AG20443 (cell line): ENCODE measurements at places on chromosomes 6 and 20.

DNA sequence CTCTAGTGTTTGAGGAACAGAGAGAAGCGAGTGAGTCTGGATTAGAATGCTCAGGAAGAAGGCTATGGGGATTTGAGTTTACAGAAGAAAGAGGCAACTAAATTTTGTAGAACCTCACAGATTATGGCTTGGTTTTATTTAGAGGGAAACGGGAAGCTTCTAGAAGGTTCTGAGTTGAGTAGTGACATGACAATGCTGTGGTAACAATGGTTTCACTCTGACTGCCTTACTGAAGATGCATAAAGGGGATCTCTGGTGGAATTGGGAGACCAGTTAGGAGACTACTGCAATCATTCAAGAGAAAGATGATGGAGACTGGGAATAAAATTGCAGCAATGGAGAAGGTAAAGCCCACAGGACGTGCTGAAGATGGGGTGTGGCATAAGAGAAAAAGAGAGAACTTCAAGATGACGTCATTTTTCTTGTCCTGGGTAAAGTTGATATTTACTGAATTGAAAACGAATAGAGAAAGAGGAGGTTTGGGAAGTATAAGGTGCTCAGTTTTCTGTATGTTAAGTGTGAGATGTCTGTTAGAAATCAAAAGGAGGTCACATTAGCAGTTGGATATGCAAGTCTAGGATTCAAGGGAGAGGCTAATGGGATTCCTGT, 710.1 kb upstream of the NRSN1 start:
- DNase-seq, result no peak

DNA sequence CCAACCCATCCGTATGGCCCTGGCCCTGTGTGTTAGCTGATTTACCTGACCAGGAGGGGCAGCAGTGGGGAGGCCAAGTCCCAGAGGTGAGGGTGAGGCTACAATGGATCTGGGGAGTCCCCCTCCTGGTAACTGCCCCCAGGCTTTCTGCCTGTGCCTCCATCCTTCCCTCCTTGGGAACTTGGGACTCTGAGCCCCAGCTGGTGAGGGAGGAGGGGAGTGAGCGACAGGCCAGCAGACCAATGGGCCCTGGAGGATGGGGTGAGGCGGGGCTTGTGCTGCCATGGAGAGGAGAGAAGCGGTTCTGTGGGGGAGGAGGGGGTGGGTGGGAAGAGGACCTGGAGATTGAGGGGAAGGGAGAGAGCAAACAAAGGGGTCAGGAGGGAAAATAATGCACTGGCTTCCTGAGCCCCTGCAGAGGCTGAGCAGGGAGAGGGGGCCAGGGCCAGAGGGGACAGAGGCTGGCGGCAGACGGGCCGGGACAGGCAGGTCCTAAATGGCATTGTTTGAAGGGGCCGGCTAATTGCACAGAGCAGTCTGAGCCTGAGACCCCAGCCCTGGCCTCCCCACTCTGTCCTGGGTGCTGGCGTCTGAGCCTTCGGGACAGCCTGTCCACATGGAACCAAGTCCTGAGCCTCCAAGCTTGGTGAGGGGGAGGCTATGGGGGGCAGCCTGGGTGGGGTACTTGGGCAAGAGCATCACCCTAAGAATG, 17.5 kb downstream of the DNMT3B start:
- no peak for DNase-seq

DNA sequence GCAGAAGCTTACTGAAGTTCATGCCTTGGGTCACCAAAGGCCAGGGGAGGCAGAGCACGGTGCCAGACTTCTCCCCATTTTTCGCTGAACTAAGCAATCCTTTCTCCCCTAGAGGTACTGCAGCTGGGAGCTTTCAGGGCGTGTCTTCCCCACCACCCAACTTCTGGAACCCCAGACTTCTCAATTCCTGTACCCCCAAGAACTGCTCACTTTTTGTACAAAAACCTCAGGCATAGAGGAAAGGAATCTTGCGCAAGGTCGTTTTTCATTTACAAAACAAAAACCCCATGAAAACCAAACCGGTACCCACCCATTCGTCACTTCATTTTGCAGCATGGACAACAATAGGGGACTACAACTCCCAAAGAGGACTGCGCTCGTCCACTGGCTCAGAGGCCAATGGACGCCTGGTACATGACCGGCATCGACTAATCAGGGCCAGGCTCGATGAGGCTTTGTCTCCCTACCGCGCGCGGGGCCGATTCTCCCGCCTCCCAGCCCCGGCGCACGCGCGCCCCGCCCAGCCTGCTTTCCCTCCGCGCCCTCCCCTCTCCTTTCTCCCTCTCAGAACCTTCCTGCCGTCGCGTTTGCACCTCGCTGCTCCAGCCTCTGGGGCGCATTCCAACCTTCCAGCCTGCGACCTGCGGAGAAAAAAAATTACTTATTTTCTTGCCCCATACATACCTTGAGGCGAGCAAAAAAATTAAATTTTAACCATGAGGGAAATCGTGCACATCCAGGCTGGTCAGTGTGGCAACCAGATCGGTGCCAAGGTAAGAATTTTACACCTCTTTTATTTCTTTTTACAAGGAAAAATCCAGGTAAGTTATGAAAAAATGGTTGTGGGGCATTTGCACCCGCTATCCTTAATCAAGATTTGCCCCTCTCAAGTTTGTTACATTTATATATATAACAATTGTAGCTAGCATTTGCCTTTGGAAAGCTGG, at the start of gene TUBB:
TSS of gene TUBB (plus strand) at position 562 of the 947 bp plus-strand sequence. CDS start at position 717, 155 bp downstream.
- DNase-seq, result peak; percentile 93

DNA sequence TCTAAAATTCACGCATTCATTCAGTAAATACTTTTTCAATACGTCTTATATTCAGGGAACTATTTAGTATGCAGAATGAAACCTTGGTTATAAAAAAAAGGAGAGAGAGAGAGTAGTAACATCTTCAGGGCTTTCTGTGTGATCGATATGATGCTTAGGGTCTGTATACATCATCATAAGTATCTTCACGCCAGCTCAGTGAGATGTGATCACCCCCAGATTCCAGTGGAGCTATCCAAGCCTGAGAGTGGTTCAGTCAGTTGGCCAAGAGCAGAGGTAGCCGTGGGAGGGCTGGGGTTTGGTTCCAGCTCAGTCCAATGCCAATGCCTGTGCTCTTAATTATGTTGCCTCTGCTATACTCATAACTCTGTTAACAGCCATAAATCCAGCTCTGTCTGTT, 8.6 kb downstream of the CD83 start:
- peak; percentile 22 for DNase-seq

GRCh38 chr6:111482188-111482958, 645 bp downstream of the REV3L start:
- DNase-seq, result peak; percentile 61

- DNase-seq, result no peak
Measured at GRCh38 chr6:88442737-88443136, 276.6 kb upstream of the CNR1 start.

GRCh38 chr20:16111852-16112412, 461.3 kb downstream of the KIF16B start:
- no peak for DNase-seq

DNA sequence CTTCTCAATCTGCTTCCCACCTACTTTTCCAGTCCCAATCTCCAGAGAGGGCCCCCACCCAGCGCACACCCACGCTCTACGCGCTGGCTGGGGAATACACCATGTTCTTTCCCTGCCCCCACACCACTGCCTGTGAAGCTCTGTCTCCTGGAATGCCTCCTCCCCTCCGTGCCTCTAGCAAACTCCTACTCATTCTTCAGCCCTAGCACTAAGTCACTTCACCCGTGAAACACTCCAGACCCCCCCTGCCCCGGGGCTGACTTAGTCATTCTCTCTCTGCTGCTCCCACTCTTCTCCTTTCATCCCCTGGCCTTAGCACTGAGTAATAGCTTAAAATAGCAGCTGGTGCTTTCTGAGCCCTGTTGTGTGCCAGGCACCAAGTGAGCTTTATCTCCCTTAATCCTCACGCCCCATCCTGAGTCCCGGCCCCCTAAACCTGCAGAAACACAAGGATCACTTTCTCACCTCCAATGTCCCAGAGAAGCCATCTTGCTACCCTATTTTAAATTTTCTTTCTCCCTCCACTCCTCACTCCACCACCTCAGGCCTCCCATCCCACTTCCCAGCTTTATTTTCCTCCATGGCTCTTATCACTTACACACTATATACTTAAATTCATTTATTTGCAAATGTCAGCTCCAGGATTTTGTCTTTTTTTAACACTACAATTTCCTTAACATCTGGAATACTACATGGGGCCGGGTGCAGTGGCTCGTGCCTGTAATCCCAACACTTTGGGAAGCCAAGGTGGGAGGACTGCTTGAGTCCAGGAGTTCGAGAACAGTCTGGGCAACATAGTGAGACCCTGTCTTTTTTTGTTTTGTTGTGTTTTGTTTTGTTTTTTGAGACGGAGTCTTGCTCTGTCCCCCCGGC, 6.3 kb upstream of the PARD6B start:
- peak; percentile 90 for DNase-seq

DNA sequence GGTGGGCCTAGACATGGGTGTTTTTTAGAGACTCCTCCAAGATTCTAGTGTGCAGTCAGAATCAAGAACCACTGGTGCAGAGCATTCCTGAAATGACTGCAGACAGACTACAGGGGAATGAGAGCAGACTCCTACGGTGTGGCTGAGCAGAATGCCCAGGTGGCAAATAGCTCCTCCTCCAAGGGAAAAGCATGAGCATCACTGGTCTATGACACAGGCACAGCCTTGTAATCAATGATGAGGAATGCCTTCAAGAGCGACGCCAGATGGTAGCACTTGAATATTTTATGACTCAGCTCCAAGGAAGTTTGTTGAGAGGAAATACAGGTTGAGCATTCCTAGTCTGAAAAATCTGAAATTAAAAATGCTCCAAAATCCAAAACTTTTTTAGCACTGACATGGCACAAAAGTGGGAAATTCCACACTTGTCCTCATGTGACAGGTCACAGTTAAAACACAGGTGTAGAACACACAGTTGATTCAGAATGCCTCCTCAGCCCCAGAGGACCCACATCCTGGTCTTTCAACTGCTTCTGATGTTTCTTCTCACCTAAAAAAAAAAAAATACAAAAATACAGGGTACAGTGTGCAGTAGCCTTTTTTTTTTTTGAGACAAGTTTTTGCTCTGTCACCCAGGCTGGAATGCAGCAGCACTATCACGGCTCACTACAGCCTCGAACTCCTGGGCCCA, 10.6 kb upstream of the FAM8A1 start:
- peak; percentile 86 for DNase-seq

- no peak for DNase-seq
Measured at GRCh38 chr6:32371229-32371628, 474 bp downstream of the TSBP1 start.

DNA sequence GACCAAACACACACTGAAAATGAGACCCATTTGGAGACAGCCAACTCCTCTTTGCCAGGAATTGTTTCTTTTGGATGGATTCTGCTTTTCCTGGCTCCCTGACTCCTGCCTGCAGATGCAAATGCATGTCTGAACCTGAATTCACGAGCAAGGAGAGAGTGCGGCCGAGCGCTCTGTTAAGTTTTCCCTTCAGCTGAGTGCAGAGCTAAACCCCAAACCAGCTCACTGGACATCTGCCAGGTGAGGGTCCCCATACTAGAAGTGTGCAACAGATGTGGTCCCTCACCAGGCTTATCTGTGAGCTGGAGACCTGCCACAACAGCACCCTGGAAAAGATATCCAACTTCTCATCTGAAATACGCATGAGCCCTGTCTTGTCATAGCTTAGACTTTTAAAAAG, 59.0 kb downstream of the CD164 start:
- no peak for DNase-seq

DNA sequence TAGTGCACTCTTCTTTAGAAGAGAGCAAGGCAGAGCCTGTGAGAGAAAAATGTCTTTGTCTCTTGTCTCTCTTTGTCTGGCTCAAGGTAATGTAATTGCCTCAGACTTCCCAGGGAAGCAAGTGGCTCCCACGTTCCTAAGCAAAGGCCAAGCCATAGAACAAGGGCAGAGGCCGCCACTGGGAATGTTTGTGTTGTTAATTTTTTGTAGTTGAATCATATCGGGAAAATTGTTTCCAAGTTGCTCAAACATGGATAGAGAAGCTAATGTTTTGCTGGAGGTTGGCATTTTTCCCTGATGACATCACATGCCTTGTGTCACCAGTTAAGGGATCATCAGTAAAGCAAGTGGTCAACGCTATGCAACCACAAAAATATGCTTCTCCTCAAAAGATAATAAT, 211.5 kb upstream of the FOXA2 start:
- peak; percentile 80 for DNase-seq

DNA sequence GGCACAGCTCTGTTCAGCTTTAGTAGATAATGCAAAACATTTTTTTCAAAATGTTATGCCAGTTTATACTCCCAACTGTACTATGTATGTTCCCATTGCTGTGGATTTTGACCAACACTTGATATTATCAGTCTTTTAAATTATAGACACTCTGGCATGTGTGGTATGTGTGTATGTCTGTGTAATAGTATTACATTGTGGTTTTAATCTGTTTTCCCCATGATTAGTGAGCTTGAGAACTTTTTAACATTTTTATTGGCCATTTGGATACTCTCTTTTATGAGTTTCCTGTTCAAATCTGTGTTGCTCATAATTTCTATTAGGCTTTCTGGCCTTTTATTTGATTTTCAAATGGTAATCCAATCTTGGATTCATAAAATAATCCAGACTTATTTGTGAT, 69.2 kb upstream of the TXNDC5 start:
- no peak for DNase-seq

DNA sequence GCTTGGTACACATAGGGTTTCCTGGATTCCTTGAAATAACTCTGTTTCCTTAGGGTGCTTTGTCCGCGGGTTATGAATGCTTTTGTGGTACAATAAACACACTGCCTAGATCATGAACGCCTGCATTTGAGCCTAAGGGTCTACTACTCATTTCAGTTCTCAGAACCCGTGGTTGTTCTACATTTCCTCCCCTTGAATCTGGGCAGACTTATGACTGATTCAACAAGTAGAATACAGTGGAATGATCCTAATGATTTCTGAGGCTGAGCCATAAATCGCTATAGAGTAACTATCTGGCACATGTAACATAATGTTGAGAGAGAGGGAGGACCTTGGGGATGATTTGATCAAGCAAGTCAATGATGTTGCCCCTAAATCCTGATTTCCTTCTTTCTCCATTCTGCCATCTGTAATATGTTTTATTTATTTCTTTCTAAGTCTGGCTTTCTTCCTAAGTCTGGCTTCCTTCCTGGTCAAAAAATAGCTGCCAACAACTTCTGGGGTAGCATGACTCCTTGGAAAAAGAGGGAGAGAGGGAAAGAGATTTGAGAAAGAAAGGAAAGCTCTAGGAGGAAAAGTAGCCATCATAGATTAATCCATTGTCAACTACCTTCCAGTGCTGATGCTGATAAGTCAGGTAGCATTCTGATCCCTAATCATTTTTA, 23.0 kb downstream of the ABRACL start:
- DNase-seq, result no peak

GRCh38 chr20:64006902-64007301, 26.0 kb downstream of the PRPF6 start:
- no peak for DNase-seq

DNA sequence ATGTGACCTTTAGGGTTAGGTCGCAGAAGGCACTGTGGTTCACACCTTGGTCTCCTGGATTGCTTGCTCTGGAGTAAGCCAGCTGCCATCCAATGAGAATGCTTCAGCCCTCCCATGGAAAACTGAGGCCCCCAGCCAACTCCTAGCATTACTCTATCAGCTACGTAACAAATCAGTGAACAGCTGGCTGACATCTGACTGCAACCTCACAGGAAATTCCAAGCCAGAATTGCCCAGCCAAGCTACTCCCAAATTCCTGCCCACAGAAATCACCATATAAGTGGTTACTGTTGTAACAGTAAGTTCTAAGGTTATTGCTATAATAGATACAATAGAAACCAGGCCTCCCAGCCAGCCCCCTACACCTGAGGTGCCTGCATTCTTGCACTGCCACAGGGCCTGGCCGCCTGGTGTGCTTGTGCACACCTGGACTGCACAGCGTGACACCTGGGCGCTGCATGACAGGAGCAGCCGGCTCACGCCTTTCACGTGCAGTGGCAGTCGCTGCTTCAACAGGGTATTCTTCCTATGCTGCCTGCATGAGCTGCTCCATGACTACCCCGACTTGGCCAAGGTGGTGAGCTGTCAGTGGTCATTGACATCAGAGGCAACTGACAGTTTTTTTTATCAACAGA, 429.7 kb upstream of the RUNX2 start:
- peak; percentile 75 for DNase-seq
